ENCODE measurements at places on chromosomes 4 and X.
A peak's percentile ranks its signal among the peaks of the same experiment; 100 is the strongest.

- DNase-seq: no peak
Observed at GRCh38 chr4:55017406-55017805, 108.0 kb downstream of the KDR start.

- peak; percentile 2 for DNase-seq
Observed at GRCh38 chrX:125651426-125651825, 331.8 kb downstream of the TEX13C start.

DNA sequence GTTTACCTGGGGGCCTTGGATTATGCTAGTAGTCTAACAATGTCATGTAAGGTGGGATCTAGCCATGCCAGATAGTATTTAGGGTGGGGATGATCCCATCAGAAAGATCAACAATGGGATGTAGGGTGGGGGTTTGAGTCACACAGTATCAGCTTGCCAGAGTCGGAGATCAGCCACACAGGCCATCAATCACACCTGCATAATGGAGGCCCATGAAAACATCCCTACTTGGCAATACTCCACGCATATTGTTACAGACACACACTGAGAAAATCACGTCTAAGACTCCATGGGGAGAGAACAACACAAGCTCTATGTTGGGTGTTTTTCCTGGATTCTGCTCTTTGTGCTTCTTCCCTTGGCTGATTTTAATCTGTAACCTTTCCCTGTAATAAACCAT is 49.5 kb upstream of the SLC25A4 start:
- no peak for DNase-seq

DNA sequence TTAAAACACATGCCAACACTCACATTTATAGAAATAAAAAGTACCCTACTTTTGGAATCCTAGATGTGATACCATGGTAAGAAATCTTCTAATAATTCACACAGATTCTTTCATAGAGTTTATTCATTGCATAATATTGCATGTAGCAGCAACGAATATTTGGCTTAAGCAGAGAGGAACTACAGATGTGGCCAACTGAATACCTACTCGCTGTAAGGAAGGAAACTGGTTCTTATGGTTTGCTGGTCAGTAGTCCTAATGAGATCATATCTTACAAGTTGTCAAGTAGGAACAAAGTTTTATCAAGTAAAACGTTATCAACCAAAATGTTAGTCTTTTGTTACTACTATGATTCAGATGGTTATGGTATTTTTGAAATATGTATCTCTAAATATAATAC is 996.1 kb downstream of the PDHA2 start:
- no peak for DNase-seq

GRCh38 chr4:48333587-48333986 is 7.7 kb upstream of the SLAIN2 start:
- no peak for DNase-seq

DNA sequence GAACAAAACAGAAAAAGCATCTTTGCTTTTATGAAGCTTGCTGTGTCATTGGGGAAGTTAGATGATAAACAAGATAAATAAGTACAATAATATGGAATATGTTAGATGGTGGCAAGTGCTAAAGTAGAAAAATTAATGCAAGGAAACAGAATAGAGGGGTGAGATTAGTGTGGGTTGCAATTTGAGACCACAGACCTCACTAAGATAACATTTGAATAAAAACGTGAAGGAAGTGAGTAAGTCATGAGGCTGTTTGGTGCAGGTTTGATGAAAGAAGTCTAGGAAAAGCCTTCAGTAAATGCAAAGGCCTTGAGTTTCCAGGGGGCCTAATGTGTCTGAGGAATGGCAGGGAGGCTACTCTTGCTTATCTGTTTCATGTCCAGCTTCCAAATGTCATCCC is 102.5 kb downstream of the CFAP299 start:
- no peak for DNase-seq

DNA sequence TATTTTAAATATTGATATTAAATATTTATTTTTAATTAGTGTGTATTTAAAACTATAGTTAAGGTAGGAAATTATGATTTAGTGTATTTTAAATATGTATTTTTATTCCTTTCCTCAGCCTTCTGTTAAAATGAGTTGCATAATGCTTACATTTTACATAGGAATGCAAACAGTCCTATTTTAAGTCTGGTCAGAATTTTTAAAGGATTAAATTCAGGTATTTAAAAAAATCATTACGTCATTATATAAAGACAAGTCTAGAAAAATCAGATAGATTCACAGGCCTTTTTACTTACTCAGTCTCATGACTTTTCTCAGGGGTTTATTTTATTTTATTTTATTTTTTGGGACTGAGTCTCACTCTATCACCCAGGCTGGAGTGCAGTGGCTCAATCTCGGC is 50.4 kb upstream of the RPA4 start:
- DNase-seq: no peak

- no peak for DNase-seq
Observed at GRCh38 chr4:23353200-23353599, 536.6 kb downstream of the PPARGC1A start.

DNA sequence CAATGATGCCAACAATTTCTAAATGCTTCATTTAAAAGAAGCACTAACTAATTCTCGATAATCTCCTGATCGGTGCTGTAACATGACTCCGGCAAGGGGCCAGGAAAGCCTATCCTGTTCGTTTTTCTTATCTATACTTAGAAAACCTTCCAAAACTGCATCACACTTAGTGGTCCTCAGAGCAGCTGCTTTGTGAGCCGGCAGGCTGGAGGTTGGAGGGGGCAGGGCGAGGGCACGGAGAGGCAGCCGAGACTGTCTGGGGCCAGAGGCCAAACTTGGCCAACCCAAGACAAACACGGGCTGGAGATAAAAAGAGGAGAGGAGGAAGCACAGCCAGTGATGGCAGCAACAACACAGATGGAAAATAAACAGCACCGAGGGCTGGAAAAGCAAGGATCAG is 455.7 kb downstream of the BCOR start:
- no peak for DNase-seq

DNA sequence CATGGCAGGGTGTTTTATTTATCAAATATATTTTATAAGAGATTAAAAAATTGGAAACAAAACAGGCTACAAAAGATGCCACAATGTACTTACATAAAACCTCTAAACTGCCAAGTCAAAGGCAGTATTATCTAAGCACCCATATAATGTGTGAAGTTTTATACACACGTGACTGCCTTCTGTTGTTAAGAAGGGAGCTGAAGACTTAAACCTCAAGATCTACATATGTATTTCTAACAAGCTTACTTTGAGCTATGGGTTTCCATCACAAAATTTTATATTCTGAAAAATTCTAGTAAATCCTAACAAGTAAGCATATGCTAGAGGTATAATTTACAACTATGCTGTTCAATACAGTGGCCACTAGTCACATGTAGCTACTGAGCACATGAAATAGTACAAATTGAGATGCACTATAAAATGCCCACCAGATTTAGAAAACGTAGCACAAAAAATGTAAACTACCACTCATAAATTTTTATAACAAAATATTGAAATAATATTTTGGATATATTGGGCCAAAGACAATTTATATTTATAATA is 9.8 kb downstream of the ATP8A1 start:
- DNase-seq: no peak

- peak; percentile 55 for DNase-seq
Observed at GRCh38 chr4:142402900-142403299, 443.2 kb downstream of the INPP4B start.

- peak; percentile 50 for DNase-seq
Observed at GRCh38 chrX:103175944-103176753, 38.8 kb upstream of the BEX4 start.

- peak; percentile 40 for DNase-seq
Observed at GRCh38 chrX:67700602-67701001, 156.8 kb downstream of the AR start.

DNA sequence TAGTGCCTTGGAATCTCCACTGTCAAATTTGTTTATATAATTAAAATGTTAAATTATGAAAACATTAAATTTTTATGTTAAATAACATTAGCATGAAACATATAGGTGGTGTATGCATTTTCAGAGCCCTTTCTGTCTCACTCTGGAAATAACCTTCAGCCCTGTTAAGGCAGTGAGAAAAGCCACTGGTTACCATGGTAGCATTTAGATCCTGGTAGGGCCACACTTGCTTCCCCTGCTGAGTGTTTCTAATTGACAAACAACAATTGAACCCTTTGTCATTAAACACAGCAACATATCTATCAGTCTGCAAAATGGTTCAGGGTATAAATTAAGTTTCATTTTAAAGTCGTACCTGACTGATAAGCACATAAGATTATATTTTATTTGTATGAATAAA is 63.5 kb downstream of the PDK3 start:
- DNase-seq: no peak

GRCh38 chrX:155899366-155899765 is 18.2 kb downstream of the VAMP7 start:
- DNase-seq: no peak

- no peak for DNase-seq
Observed at GRCh38 chr4:151777471-151777870, 16.7 kb upstream of the GATB start.

- peak; percentile 22 for DNase-seq
Observed at GRCh38 chr4:113695328-113696169, 66.0 kb downstream of the CAMK2D start.

DNA sequence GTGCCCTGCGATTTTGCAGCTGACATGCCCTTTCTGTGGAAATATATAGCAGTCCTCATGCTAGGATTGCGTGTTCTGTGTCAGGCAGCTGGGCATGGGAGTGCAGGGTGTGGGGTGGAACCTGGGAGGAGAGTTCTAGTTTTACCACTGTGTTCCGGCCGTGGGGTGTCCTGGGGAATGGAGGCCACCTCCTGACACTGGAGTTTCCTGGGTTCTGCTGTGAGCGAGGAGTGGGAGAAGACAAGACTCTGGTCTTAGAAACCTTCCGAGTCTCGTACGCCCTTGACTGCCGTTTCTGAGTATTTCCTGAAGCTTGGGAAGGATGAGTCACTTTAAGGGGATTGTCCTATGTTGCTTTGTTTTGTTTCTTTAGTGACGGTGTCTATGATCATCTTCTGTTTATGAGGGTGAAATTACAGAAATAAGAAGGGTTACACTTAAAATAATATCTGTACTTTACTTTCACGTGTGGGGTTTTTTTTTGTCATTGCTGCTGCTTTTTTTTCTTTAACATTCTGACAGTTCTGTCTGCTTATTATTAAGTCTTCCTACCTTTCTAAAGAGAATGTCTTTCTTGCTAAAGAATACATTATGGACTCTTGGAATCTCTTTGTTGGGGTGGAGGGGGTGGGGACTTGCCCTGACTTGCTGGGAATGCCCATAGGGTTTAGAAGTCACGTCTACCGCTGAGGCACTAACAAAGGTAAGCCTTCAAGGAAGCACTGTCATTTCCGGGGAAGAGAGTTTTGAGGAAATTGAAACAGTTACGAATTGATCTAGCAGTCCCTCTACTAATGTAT is 19.1 kb downstream of the CD99 start:
- DNase-seq: peak; percentile 93

DNA sequence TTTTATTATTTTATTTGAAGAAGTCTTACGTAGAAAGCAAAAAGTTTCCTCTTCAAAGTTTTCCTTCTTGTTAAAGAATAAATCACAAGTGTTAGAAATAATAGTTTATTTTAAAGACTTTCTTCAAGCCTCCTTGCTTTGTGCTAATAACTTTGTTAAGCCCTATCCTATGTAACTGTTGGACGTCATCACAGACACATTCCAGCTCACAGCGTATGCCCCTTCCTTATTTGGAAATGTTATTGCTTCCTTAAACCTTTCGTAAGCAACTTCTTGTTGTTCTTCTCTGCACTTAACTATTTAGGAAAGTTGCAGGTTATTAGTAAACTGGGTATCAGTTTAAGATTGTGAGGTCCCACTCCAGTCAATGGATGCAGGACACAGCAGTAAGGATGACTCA is 7.6 kb upstream of the SRD5A3 start:
- no peak for DNase-seq

DNA sequence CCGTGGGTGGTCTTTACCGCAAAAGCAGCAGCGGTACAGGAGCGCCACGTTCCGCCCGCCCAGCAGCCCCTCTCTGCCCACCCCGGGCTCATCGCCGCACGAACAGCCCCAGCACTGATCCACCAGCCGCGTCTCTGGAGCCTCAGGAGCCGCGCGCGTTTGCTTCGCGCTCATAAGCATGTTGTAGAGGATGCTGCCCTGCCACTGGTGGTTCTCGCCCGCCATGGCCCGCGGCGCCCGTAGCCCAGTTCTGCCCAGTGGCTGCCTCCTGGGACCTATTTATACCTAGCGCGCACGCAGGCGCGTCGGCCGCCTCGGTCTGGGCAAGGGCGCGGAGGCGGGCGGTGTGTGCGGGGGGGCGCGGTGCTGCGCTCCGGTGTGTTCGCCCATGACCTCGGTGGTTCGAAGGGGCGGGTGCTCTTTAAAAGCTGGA is at the start of gene NR0B1:
TSS of gene NR0B1 (minus strand) at position 252 of the 433 bp plus-strand sequence. CDS start at position 225, 27 bp downstream.
- DNase-seq: no peak

DNA sequence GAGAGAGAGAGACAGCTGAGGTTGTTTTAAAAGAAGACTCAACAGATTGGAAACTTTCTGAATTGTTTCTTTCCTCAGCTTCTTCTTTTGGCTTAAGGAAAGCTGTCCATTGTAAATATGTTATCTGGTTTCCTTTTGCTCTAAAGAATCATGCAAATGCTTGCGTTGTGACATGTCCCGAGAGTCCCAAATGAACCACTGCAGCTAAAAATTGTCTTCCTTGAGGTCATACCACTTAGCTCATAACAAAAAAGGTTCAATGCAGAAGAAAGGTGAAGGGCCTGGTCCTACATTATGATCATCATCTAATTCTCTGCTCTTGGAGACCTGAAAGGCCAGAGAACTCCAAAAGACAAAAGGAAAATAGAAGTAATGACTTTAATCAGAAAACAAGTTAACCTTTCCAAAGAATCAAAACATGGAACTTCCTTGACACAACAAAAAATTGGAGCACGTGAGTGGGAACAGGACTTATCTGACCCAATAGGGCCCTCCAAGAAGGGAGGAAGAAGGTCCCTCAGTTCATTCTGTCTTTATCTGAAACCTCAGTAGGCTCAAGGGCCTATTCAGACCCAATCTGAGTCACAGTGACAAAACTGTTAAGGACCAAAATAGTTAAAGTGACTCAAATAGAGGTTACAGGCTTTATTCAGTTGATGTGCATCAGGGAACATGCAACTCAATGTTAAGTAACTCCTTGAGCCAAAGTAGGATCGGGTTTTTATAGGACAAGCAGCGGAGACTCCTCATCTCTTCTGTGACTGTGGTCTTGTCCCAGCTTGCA is 14.7 kb upstream of the VSIG1 start:
- no peak for DNase-seq

GRCh38 chr4:1497189-1497801 is 91.1 kb upstream of the NKX1-1 start:
- DNase-seq: no peak

DNA sequence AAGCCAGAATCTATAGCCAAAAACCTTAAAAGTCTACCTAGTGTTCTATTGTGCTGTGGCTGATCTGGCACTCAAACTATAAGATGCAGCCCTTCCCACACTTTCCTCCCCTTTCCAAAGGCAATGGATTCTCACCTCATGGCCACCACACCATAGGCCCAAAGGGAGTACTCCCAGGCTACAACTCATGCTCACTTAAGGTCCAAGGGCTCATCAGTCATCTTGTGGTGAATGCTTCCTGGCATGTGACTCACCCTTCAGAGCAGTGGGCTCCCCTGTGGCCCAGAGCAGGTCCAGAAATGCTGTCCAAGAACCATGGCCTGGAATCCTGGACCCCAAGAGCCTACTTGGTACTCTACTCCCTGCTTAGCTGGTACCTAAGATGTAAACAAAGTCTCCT is 181.0 kb downstream of the CHRDL1 start:
- DNase-seq: peak; percentile 51

Data from fibroblast of mammary gland (primary cell).